ENCODE measurements at places on chromosomes 5 and 9.

DNA sequence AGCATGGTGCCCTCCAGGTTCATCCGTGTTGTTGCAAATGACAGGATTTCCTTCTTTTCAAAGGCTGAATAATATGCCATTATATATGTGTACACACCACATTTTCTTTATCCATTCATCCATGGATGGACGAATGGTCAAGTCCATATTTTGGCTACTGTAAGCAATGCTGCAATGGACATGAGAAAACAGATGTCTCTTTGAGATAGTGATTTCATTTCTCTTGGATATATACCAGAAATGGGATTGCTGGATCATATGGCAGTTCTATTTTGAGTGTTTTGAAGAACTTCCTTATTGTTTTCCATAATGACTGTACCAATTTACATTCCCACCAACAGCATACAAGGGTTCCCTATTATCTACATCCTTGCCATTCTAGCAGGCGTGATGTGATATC, 67.9 kb downstream of the TEK start:
- no peak for DNase-seq

GRCh38 chr9:121253821-121254501, 14.0 kb upstream of the GSN start:
- DNase-seq: peak; percentile 67

- peak; percentile 76 for DNase-seq
Measured at GRCh38 chr9:36102742-36103495, 33.6 kb upstream of the GLIPR2 start.

DNA sequence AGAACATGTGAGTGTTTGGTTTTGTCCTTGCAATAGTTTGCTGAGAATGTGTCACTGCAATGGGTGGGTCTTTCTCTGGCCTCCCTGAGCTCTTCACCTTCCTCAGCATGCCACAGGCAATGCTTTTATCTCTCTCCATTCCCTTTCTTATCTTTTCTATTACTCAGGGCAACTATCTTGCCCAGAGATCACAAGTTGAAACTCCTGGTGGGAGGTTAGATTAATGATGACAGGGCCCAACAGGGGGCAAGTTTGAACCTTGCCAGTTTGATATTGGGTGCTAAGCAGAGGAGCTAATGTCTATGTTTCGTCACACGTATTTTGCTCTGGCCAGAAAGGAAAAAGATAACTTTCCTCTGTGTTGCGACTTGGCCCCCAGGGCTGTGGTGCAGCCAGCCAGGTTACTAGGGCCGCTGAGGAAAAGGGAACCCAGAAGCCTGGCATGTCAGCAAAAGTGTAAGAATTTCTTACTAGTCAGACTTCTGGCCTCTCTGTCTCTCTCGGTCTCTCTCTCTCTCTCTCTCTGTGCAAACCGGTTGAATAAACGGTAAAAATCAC, 299.3 kb upstream of the POU5F2 start:
- DNase-seq: no peak

DNA sequence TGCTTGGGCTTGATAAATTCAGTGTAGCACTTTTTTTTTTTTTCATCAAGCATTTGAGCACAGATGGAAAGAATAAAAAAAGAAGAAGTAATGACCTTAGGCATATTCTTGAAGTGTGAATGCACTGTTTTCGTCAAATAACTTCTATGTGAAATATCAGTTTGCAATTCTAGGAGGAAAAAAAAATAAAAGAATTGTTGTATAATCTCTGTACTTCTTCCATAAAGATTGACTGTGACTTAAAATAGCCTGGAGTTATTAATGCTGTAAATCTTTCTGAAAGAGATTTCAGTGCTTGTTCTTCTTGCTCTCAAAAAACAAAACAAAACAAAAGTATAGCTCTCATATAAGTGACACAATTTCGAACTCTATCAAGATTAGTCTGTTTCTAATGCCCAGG, 536.9 kb upstream of the ZNF608 start:
- DNase-seq: no peak

DNA sequence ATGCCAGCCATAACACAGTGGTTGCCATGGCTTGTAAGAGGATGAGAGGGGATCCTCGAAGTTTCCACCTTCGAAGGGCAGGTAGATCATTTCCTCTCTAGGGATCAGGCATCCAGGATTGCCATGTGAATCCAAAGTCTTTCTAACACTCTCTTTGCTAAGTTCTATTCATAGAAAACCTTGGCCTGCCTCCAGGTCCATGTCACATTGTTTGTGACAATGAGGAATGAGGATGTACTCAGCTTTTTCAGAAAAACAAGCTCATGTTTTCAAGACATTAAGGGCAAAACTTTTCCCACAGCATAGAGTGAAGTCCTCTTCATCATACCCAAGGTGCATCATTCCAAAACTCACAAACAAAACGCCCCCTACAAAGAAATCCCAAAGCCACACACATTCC, 19.6 kb downstream of the ESM1 start:
- DNase-seq: no peak

DNA sequence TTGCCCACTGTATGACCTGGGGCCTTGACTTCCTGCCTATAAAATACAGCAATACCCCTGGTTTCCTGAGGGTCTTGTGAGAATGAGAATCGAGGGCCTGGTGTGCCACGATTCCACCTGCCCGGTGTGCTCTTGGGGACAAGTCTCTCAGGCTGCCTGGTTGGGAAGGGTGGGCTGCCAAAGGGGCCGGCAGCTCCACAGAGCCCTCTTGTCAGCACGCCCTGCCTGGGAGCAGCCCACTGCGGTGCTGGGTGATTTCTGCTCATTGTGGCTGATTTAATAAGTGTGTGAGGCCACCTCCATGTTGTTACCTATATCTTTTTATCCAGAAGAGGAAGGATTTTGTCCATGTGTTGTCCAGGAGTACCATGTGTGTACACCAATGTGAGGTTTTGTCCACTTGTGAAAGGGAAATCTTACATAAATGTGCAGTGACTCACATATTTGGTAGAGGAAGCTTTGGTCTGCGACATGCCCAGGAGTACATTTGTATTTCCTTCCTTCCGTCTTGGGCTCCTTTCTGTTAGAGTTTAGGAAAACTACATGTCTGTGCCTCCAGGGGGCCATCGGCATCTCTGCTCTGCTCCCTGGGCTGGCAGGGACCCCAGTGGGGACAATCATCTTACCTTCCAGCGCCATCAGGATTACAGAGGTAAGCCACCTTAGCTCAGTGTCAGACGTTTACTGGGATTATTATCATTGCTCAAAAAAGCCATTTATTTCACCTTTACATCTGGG, 108.6 kb downstream of the PHF2 start:
- DNase-seq: no peak

GRCh38 chr5:78691084-78691960, 42.8 kb upstream of the LHFPL2 start:
- no peak for DNase-seq

DNA sequence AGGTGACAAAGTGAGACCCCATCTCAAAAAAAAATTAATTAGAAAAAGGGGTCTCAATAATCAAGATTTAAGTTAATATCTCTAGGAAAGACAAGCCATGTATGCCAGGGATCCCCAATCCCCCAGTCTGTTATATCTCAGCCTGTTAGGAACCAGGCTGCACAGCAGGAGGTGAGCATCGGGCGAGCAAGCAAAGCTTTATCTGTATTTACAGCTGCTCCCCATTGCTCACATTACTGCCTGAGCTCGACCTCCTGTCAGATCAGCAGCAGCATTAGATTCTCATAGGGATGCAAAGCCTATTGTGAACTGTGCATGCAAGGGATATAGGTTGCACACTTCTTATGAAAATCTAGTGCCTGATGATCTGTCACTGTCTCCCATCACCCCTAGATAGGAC, 116.8 kb downstream of the TARS1 start:
- no peak for DNase-seq

DNA sequence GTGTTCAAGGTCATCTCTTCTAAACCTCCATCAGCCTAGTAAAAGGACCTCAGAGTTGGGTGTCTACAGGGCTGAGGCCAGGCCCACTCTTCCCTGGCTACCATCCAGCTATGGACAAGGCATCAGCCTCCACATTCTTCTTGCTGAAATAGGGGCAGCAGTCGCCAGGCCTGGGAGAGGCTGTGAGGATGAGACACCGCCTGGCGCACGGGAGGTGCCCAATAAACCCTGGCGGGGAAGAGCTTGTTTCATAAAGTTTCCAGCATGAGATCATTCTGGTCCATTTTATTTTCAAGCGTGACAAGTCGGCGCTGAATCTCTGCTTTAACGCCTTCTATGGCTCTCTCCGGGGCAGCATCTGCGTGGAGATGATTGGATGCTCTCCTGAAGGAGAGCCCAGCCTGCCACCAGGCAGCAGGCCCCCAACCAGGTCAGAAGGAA, 153.4 kb downstream of the OLFM1 start:
- DNase-seq: no peak

DNA sequence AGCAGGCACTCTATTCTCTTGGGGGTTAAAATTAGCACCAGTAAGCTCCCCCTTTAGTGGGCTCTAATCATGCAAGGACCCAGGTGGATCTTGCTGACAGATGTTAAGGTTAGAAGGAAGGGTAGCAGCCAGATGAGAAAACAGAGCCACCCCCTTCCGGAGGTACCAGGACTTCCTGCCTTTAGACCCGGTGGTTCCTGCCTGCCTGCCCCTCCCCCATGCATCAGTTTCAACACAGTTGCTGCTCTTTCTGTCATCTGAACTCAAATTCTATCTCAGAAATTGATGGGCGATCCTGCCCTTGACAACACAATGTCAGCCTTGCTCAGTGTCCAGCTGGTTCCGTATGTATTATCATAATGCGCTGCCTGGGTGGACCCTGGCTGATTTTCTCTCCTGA, 287.3 kb downstream of the EBF1 start:
- no peak for DNase-seq

GRCh38 chr9:83034587-83034986, 28.4 kb downstream of the RASEF start:
- no peak for DNase-seq

GRCh38 chr9:16726029-16726428, 144.4 kb downstream of the BNC2 start:
- DNase-seq: no peak

- no peak for DNase-seq
Measured at GRCh38 chr5:31471916-31472315, 60.0 kb downstream of the DROSHA start.

DNA sequence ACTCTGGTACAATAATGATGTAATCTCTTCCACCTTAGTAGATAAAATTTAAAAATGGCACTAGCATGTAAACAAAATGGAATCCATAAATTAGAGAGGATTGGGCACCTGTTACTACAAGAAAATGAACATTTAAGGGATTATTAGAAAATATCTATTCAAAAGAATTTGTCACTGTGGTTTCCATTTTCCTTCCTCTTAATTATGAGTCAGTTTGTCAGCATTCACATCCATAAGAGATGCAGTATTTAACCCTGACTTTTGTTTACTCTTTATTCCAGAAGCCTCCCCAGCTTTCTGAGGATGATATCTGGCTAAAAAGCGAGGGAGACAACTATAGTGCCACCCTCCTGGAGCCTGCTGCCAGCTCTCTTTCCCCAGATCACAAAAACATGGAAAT, 72.1 kb downstream of the C9orf152 start:
- no peak for DNase-seq

- DNase-seq: no peak
Measured at GRCh38 chr5:171630350-171631065, 155.1 kb upstream of the SMIM23 start.

DNA sequence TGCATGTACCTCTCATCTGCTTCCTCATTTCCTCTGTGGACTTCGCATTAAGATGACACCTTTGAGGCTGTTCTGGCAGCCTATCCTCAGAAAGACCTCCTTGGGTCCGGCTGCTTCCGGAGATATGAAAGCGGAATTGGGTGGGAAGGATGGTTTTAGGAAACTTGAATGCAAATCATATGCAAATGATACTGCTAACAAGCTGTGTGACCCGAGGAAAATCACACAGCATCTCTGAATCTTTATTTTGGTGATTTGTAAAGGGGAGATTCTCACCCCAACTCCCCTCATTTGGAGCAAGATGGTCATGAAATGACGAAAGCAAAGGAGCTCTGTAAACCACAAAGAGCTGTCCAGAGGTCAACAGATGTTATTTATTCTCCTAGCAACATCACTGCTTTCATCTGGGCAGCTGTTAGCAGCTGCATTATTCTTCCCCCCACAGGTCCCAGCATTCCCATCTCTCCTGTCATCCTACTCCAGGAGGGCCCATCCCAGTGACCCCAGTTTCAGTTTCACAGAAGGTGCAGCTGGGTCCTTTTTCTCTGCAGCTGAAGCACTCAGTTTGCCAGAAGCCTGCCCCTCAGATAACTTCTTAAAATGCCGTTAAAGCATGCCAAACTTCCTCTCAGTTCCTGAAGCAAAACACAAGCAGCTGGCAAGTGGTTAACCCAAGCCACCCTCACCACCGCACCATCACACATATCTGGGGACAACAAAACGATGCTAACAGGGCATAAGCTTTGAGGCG, 269.5 kb downstream of the SEC61B start:
- no peak for DNase-seq

DNA sequence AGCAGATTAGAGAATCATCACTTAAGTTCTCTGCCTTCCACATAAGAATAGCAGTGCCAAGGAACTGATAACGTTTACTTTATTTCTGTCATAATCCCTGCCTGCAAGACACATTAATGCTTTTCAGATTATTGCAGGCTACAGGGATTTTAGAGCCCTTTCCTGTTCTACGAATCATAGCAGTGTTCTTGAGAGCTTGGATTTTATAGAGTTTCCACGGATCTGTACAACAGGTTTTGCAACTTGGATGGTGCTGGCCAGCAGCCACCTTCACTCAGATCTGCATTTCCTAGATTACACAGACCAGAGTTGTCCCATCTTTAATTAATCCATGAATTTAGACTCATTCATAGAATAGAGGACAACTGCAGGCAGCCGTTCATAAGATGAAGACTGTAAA, 38.1 kb downstream of the SLC12A2 start:
- no peak for DNase-seq

GRCh38 chr9:99373912-99374311, 151.8 kb downstream of the SEC61B start:
- no peak for DNase-seq

GRCh38 chr5:50700706-50701105, 34.3 kb downstream of the PARP8 start:
- DNase-seq: no peak

DNA sequence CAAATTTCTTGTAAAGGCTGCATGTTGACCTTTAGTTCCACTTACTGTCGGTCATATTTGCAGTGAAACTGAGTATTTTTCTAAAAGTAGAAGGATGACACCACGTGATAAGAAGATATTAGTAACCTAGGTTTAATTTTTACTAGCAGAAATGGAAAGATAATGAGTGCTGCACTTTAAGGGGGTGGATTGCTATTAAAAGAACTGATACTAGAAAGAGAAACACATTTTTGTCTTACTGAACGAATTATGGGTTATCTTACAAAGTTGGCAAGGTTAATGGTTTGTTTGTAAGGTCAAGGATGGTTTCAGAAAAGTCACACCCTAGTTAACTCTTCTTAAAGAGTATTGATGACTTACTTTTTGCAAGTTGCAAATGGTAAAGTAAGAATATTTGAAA, 2.4 kb downstream of the MACIR start:
- no peak for DNase-seq

All from NT2/D1 (cell line).